NCI-H187 treated with DMSO at 0.1 percent for 48 hours (cell line): ENCODE measurements at places on chromosomes 5 and 9.

- no peak for DNase-seq
Observed at GRCh38 chr9:69433392-69433791, 108.4 kb downstream of the ENTREP1 start.

GRCh38 chr5:56673171-56673570 lies 142.2 kb upstream of the MAP3K1 start:
- no peak for DNase-seq

- no peak for DNase-seq
Observed at GRCh38 chr5:107796797-107797196, 126.1 kb upstream of the EFNA5 start.

DNA sequence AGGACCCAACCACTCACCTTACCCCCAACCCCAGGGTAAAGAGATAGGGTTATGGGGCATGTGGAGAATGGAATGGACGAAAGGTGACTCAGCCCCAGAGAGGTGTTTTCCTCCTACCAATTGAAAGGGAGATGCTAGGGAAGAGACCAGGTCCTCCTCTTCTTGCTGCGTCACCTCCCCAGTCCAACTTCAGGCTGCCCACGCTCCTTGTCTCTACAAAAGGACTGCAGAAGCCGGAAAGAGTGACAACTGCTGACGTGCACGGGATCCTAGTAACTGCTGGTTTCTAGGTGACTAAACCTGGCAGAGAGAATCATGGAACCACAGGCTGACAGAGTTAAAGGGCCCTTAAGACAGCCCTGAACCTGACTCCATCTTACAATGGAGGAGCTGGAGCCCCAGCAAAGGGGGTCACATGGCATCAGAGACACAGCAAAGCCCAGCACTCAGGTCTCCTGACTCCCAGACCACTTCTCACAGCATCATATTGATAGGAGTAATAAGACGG lies 2.2 kb downstream of the GPX3 start:
- no peak for DNase-seq

GRCh38 chr5:165360366-165360765 lies 1854.9 kb downstream of the MAT2B start:
- DNase-seq = no peak

GRCh38 chr9:121743441-121744001 lies 92.1 kb downstream of the DAB2IP start:
- no peak for DNase-seq

- DNase-seq = no peak
Observed at GRCh38 chr9:438066-438465, 223.4 kb downstream of the DOCK8 start.

DNA sequence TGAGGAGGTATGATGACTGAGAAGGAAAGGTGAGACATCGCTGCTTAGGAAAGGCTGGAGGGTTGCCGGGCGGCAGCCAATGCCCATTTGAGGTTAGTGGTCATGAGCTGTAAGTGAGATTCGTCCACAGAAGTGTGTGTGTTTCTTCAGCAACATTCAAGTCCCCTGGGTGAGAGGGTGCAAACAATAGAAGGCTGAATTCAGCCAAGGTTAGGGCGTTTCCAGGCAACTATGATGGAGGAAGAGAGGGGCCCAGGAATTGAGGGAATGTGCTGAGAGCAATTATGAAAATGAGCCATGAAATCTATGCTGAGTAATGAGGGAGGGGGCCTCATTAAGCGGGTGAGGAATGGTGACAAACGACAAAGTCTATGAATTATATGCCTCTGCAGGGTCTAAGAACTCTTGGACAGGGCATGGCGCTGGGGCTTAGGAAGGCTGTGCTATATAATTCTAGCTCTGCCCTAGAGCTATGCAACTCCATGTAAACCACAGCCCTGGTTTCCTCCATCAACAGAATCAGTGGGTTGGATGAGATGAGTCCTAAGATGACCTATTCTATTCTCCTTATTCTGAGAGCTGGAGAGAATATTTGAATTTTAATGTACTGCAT lies 96.0 kb downstream of the SLIT3 start:
- no peak for DNase-seq

DNA sequence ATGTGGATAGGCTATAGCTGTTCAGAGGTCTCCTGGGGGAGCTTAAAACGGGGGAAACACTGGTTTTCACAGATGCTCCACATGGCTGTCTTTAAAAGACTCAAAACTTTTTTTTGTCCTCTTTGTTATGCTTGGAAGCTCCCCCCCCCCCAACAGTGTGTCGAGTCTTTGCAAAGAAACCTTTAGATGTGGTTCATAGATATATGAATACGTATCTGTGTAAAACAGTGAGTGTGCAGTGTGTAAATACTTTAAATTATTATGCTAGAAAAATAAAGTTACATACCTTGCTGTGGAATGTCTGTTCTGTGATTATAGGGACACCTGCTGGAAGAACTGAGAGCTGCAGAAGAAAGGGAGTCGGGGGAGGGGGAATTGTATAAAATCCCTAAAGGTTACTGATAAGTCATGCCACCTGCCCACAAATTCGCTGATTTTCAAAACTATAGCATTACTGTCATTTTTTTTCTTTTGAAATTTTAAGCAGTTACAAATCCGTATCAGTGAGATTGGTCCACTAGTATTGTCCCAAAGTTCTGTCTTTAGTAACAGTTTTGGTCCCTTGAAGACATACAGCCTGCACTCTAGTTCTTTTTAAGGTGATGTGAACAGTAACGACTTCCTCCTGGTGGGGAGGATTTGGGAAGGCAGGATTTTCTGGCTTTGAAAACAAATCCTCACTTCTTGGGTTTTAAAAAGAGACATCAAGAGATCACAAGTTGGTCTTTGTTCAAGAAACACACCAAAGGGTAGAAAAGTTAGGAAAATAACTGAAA lies 22.9 kb downstream of the RGMB start:
- DNase-seq = no peak

DNA sequence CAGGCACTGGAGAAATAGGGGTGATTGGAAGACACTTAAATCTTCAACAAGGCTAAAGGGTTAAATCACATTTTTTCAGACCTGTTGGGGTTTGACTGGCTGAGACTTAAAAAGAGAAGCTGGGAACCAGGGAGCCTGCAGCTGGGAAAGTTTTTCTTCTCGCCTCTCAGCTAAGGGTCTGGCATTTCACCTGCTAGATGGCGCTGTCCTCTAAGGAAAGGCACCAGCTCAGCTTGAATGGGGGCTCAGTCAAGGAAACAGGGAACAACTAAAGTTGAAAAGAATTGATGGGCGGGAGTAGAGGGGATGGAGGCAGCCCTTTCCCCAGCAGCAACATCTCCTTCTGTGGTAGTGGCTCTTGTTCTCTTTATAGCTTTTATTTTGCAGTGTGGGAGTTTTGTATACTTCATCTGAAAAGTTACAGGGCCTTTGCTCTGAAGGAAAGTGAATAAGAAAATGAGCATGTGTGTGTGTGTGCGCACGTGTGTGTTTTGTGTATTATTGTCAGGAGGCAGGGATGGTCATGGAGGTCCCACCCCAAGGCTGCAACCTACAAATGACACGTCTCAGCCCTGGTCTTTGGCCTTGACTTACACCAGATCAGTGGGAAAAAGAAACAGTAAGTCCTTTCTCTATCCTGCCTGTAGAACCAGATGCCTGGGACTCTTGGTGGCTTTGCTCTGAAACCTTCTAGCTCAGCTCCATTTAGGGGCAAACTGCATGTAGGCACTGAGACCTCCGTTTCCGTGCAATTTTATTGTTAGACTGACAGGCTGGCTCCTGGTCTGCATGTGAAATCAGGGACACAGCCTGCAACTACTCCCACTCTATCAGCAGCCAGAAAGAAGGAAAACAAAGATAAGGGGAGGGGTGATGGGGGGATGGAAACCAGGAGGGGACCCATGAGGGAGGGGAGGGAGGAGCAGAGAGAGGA lies 316.2 kb upstream of the CLINT1 start:
- DNase-seq = no peak

DNA sequence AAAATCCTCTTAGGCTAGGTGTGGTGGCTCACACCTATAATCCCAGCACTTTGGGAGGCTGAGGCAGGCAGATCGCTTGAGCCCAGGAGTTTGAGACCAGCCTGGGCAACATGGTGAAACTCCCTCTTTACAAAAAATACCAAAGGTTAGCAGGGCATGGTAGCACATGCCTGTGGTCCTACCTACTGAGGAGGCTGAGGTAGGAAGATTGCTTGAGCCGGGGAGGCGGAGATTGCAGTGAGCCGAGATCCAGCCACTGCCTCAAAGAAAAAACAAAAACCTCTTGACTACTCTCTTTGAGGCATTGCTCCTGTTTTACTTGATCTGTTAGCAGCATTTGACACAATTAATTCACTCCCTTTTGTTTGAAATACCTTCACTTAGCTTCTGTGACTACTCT lies 20.7 kb downstream of the KIF2A start:
- no peak for DNase-seq

- no peak for DNase-seq
Observed at GRCh38 chr9:107484117-107484723, 5.3 kb downstream of the KLF4 start.

DNA sequence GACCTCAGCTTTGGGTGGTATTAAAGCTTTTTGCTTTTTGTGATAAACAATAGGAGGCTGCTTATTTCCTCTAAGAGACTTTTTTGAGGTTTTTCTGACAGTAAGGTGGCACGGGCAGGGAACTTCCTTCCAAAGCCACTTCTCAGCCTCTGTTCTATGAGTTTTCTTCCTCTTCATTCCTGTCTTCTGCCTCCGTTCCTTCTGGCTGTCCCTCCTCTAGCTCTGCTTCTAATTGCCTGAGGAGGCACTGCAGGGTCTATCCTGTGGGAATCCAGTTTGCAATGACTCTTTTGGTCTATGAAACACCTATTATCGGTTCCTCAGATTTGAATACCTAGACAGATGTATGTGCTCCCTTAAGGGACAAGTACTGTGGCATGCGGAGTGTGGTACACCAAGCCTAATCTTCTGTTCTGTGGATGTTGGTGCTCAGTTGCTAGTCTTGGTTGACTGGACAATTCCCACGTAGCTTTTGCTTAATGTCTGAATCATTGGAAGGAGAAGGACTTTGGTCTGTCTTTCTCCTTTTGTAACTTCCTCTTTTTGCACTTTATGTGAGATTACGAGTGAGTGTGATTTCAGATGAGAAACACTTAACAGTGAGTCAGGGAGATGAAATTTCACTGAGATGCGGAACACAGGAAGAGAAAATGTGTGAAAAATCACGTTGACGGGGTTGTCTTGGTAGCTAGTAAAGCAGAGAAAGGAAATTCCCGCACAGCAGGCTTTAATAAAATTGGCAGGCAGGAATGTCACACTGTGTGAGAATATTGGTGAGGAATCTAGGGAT lies 305.2 kb downstream of the EFNA5 start:
- DNase-seq = no peak

DNA sequence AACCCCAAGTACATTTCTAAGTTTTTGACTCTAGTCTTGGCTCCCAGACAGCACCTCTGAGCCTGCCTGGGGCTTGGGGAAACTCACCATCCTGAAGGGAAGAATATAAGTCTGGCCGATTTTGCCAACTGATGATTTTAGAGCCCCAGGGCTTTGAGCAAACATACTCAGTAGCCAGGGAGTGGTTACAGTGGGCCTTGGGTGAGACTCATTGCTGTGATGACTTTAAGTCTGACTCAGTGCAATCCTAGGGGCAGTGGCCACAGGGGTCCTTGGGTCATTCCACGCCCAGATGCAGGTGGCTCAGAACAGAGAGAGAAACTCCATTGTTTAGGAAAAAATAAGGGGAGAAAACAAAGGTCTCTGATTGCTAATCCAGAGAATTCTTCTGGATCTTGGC lies 312.0 kb upstream of the EDIL3 start:
- no peak for DNase-seq

- no peak for DNase-seq
Observed at GRCh38 chr9:86968258-86968920, 21.1 kb upstream of the GAS1 start.

DNA sequence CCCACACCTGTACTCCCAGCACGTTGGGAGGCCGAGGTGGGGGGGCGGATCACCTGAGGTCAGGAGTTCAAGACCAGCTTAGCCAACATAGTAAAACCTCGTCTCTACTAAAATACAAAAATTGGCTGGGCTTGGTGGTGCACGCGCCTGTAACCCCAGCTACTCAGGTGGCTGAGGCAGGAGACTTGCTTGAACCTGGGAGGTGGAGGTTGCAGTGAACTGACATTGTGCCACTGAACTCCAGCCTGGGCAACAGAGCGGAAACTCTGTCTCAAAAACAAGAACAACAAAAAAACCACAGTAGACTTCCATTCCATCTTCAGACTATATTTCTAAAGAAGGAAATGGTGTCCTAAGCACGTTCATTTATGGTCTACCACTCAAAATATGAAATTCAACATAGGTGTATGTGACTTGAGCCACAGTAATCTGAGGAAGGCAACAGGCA lies 14.2 kb upstream of the SERINC5 start:
- DNase-seq = no peak

- DNase-seq = no peak
Observed at GRCh38 chr9:96612105-96612965, 7.3 kb downstream of the CDC14B start.

DNA sequence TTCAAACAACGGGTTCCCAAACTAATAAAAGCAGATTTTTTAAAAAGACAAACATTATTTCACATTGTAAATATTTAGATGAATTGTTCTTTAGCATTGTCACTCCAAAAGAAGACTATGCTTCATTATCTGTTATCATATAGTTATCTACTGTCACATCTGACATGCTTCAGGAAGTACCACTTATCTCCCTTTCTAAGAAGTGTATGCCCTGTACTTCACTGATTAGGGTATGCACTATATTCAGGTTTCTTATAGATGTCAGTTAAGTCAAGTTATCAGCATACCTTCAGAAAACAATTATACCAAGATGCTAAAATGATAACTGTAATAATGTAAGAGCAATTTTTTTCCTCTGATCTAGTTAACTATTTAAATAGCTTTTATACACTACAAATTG lies 40.4 kb downstream of the LMBRD2 start:
- no peak for DNase-seq

GRCh38 chr9:136095070-136096058 lies at the start of gene NACC2:
Gene NACC2 (minus strand): TSS chr9:136095289. CDS start chr9:136050521, 44,768 bp downstream.
- no peak for DNase-seq
